Pancreas (tissue), 10 donors: ENCODE measurements at places on chromosomes 16 and 17. TPM values are rescaled to one million over a fixed set of nuclear protein-coding genes. Genes with fewer than 3 reads are reported as not detected.

Gene EPN3
- 6.9 TPM for polyA plus RNA-seq

Gene FOXF1
- polyA plus RNA-seq: 0.61 TPM

Gene ZNF750
- 0.08 TPM for polyA plus RNA-seq

- DNase-seq: no peak
Observed at GRCh38 chr16:80024443-80024842, 423.9 kb upstream of the MAF start.

- no peak for DNase-seq
Observed at GRCh38 chr16:78672779-78673556, 573.5 kb downstream of the WWOX start.

- DNase-seq: no peak
Observed at GRCh38 chr16:9170470-9170869, 79.0 kb downstream of the HAPSTR1 start.

- DNase-seq: peak; percentile 62
Observed at GRCh38 chr17:76569607-76570279, 15.9 kb downstream of the ST6GALNAC2 start.

GRCh38 chr17:80477647-80478478 is 1.5 kb upstream of the NPTX1 start:
- DNase-seq: peak; percentile 68
